Activated gamma-delta T cell treated with Interleukin-2 at 50 U/mL for 16 hours (primary cell): ENCODE measurements at places on chromosomes 3 and 15.

DNA sequence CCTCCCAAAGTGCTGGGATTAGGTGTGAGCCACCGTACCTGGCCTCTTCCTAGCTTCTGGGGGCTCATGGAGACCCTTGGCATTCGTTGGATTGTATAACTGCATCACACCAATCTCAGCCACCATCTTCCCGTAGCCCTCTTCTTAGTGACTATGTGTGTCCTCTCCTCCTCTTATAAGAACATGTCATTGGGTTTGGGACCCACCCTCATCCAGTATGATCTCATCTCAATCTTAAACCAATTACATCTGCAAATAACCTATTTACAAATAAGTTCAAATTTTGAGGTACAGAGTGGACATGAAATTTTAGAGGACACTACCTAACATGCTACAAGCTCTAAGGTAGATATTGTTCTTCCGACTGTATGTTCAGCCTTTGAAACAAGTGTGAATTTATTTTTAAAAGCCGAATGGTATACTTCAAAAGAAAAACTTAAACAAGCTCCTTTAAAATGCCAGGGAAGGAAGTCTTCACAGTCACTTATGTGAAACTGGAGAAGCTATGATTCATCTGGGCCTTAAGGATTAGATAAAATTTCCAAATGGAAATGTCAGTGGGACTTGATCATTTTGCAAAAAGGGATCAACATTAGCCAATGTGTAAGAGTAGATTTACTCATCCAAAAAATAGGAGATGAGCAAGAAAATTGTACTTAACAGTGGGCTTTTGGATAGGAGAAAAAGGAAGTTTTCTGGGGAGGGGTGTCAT lies 225.7 kb downstream of the MEX3B start:
- DNase-seq, result no peak

- DNase-seq, result no peak
These were observed 494 bp upstream of the NISCH start for GRCh38 chr3:52454938-52455282.

DNA sequence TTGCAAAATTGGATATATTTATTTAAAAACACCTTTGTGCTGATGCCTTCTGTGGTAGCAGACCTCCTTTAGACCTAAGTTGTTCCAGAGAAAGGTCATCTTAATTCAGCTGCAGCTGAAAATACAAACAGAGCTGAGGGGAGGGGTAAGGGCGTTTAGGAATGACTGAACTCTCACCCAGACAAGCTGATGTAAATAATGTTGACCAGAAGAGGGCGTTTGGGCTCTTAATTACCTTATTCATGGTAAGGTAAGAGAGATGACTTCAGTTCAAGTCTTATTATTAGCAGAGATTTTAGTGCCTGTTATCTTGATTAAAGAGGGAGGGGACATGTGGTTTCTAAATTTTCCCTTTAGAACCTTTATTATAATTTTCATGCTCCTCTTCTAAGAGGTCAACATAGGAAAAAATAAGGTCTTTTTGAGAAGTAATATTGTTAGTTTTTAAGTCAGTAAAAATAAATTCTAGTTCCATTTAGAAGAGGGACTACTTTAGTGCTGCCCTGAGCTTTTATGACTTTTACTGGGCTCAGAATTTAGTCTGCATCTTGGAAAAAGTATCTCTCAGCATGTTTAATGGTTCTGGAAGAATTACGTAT lies 46.3 kb downstream of the GPR171 start:
- peak; percentile 26 for DNase-seq

GRCh38 chr3:10249833-10250232 lies 1.6 kb downstream of the TATDN2 start:
- DNase-seq, result no peak

DNA sequence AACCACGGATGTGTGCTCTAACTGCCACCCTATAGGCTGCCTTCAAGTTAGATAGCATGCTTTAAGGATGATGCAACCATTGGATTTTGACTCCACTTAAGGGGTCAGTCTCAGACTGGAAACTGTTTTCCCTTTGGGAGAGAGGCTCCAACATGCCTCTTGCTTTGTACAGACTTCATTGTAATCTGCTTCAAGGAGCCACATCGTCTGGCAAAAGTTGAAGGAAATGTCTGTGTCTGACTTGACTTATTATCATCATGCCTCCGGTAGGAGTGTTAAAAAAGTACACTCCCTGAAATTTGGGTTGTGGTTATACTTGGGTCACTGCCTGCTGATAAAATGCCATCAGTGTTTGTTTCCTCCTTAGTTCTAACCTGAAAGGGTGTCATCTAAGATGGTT lies 245.4 kb upstream of the CDIN1 start:
- DNase-seq, result no peak

DNA sequence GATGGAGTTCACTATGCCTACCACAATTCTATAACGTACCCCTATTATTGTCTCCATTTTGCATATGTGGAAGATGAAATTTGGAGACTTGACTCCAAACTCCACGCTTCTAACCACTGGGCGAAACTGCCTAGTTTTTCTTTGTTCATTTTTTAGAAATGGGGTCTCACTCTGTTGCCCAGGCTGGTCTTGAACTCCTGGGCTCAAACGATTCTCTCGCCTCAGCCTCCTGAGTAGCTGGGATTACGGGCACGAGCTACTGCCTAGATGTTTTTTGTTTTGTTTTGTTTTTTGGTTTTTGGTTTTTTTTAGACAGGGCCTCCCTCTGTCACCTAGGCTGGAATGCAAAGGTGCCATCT lies 584 bp upstream of the RPL32 start:
- DNase-seq, result no peak

- DNase-seq, result no peak
These were observed 109.4 kb upstream of the ATP11B start for GRCh38 chr3:182683858-182684257.

DNA sequence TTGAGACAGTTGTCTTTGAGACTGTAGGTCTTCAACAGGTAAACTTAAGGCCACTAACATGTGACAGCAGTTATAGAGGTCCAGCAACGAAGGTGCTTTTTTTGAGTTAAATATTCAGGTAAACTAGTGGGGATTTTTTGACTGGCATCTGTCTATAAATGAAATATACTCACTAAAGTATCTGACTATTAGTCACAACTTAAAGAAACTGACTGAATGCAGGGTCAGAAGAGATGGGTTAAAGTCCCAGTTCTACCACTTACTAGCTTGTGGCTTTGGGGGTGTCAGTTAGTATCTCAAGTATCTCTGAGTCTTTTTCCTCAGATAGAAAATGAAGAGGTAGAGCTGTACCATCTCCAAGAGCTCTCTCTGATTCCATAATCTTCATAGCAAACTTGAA lies 18.0 kb downstream of the MIX23 start:
- DNase-seq, result no peak
